ENCODE measurements at places on chromosomes 1 and 21.

GRCh38 chr1:193325042-193325441, 138.6 kb upstream of the B3GALT2 start:
- DNase-seq = no peak

- DNase-seq = no peak
These were observed 410.7 kb downstream of the DSCAM start for GRCh38 chr21:40436261-40436660.

DNA sequence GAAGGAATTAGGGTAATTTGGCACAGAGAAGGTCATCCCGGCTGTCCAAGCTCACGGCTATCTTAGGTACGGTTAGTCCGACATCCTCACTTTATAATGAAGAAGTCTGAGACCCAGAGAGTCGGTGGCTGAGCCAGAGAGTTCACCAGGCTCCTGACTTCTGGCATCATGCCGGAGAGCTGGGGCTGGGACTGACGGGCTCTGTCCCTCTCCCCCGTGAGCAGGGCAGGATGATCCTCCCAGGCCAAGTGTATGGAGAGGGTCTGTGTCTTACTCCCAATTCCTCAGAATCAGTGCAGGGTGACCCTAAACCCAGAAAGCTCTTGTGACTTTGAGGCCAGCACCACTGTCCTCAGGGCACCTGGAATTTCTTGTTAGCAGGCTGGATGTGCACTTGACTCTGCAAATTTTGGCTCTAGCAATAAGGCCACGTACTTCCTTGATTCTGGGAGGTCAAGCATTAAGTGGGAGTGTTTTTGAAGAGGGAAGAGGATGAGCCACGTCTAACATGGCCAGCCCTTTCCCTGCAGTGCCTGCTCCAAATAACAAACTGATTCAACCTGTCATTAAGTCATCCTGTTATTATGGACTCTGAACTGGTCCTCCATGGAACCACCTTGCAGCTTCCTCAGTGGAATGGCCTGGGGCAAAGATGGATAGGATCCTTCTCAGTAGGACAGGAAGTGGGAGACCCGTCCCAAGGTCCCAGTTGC, 20.8 kb upstream of the BTG2 start:
- no peak for DNase-seq

GRCh38 chr1:15543589-15544568, 17.2 kb downstream of the DNAJC16 start:
- no peak for DNase-seq

GRCh38 chr1:77987919-77988318, 9.0 kb upstream of the FUBP1 start:
- no peak for DNase-seq

DNA sequence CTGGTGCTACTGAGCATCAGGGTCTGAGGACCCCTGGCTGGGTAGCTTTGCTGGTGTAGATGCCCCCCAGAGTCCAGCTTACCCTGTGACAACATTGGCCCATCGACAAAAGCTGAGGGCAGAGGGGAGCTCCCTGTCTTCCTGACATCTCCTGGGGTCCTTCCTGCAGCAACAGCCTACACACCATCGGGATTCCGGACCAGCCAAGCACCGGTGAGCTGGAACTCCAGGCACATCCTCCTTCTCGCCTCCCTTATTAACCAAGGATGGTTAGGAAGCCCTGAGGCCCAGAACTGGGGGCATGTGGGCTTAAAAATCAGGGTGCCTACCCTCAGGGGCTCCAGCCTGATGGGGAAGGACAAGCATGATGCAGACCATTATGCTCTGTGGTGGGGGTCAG, 658.0 kb downstream of the PTPRU start:
- DNase-seq = no peak

DNA sequence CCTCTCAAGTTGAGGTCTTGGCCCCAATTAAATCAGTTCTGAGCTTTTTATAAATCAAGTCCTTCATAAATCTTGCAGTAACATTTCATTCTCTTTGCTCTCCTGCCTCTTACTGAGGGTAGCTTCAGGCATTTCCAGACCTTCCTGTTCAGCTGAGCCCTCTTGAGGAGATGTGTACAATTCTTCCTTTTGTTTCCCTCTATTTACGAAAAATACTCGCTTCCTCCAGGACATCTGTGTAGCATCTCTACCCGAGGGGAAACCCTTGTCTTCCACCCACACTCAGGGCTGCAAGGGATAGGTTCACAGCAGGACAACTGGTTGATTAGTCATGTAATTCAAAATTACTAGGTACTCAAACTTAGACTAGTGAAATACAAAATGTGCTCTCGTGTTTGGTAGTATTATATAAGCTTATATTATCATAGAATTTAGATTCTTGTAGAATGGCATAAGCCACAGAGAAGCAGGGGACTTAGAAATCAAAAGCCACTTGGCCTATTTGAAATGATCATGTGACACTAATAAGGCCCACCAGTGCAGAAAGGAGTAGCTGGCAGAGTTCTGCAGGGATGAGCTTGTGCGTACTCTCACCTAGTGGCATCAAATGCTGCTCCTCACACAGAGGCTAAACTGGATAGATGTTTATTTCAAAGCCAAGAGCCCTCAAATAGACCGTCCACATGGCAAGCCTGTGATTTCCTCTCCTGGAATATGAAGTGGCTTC, 126.7 kb downstream of the GDAP2 start:
- DNase-seq = no peak

DNA sequence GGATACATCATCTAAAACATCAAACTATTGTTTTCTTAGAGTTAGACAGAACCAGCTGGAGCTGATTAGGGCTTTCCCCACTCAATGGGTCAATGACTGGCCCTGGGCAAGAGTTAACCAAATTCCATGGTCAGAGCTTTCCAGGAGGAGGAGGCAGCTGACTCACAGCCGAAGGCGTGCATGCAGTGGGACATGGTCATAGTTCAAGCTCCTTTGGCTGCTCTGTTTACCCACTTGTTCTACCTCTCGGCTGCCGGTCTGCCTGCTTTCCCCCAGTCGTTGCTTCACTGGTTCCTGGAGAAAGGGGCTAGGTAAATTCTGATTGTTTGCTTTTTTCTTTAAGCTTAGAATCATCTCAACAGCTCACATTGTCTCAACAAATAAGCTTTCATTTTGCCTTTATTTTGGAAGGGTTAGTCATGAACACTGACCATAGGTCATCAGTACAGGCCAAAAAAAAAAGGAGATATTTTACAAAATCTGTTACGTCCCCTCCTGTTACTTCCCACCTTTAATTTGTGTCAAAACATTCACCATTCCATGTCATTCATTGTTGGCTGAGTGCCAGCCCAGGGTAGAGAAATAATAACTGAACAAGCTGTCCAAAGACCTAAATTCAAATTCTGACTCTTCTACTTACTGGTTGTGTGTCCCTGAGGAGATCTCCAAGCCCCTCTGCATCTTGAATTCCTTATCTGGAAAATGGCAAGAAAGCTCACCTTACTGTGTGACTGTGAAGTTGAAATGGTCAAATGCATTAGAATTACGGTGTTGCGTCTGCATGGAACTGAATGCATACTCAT, 12.0 kb downstream of the MAB21L3 start:
- no peak for DNase-seq

DNA sequence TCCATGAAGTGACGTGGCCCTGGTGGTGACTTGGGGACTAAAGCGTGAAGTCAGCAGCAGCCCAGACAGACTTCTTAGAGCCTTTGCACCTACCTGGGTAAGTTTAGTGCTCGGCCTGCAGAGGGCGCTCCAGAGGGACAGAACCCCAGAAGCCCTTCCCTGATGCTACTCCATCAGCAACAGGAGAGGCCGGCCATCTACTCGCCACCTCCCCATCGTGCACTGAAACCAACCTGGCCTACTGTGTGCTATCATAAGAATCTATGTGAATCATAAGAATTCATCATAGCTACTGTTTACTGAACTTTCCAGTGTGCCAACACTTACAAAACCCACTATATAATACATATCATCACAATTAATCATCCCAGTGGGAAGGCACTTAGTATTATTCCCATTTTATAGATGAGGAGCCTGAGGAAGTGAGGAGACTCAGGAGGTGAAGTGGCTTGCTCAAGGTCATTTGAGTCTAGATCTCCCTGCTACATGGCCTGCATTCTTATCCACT, 7.9 kb upstream of the EDN2 start:
- no peak for DNase-seq

DNA sequence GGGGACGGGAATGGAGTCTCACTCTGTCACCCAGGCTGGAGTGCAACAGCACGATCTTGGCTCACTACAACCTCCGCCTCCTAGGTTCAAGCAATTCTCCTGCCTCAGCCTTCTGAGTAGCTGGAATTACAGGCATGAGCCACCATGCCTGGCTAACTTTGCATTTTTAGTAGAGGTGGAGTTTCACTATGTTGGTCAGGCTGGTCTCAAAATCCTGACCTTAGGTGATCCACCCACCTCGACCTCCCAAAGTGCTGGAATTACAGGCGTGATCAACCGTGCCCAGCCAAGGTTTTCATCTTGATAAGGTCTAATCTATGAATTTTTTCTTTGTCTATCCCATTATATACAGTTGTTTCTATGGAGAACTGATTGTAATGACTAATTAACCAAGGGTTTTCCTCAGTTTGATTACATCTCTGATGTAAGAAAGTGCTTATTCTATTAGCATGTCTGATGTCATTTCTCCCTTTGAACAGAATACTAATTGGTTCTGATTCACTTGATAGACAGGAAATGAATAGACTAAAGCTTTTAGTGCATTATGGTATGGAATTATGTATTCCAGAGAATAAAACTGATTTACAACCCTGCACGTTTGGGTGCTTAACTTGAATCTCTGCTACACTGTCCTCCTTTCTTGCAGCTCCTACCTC, 11.9 kb downstream of the PACC1 start:
- no peak for DNase-seq

DNA sequence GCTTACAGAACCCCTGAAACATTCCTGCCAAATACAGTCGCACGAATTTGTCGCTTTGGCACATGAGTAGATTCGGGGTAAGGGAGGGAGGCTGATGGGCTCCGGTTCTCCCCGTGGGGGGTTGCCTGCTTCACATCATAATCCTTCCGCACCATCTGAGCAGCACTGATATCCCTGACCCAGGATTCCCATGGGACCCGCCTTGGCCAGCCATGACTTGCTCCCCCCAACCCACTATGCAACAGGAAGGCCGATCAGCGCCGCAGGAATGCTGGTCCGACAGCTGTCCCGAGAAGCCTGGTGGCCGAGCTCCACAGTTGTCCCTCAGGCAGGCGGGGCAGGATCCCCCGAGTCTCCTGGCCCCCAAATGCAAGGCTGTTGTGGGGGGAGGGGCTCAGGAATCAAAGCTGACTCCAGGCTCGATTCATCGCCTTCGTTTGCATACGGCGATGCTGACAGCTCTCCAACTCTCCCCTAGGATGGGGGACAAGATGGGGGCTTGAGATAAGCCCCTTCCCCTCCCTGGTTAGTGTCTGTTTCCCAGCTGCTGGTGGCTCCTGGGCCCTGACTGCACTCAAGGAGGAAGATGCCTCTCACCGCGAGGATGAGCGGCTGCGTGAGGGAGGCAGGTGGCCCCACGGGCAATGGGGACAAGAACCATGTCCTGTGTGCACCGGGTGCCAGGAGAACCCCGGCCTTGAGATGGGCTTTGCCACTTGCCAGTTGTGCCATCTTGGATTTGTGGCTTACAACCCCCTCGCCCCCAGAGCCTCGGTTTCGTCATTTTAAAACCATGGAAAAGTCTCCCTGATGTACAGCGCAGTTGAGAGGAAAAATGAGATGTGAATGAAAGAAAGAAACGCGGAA, 9.3 kb downstream of the DRAXIN start:
- DNase-seq = no peak

DNA sequence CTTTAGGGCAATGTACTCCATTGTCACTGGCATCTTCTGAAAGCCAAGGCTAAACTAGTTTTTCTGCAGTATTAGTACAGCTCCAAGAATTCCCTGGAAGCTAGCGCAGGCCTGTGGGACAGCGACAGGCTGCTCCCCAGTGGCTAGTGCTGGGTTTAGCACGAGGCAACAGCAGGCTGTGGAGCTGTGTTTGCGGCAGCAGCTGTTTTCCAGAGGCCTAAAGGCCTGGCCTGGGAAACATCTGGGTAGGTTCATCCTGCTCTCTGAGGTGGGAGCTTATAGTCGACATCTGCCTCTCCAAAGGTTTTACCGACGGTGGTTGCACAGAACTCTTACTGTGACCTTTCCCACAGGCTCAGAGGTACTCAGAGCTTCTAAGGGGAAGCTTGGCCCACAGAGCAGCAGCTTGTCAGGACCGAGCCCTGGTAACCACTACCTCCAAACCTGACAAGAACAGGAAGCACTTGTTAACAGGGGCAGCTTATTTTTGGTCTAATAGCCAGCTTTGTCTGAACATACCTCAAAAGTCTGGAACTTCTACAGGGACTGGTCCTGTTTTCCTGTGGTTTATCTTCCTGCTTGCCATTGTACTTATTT, 17.2 kb downstream of the CC2D1B start:
- no peak for DNase-seq

DNA sequence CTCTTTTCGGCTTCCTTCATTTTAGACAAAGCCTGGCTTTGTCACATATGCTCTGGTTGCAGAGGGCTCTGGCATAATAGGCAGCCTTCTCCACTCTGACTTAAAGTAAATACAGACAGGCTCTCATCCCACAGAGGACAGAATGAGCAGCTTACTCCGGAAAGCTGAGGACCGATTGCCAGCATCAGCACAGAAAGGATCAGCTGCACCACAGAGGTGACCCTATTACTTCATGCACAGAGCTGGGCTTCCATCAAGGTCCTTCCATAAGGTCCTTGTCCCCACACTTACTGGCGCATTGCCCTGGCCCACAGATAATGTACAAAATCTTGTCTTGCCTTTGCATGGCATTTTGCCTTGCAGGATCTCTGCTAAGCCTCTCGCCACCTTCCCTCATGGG, 67.6 kb downstream of the SEC16B start:
- DNase-seq = peak; percentile 57

DNA sequence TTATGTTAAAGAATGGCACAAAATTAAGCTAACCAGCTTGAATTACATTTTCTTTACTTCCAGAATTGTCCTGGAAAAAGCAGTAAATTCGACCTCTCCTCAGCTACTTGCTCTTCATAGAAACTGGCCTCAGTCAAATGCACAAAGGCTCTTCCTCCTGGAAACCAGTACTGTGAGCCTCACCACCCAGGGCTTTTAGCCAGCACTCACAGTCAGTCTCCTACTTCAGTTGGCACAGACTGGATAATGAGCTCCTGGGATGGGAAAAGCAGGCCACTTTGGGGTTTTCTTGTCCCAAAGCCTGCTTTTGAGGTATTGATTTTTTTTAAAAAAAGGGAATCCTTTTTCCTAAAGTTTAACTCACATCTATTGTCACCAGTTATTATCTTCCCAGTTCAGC, 40.4 kb downstream of the SCYL3 start:
- no peak for DNase-seq

- no peak for DNase-seq
These were observed 401 bp downstream of the WNT9A start for GRCh38 chr1:227947386-227947675.

- DNase-seq = no peak
These were observed 82.4 kb downstream of the ZMYM4 start for GRCh38 chr1:35350872-35351271.

DNA sequence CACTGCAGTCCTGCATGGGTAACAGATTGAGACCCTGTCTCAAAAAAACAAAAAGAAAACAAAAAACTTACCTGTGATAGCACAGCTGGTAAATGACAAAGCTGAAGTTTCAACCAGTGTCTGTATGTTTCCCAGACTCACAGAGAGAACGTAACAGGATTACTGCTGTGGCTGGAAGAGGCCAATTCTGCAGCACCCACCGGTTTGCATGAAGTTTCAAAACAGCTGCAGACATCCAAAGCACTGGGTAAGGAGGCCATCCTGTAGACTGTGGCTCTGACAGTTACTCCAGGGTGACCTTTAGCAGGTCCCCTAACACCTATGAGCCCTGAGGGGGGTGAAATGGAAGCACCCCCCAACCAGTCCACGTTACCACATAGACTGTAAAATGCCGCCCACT, 7.5 kb downstream of the ID3 start:
- DNase-seq = no peak

- DNase-seq = no peak
These were observed 695.4 kb downstream of the BRINP3 start for GRCh38 chr1:189782295-189782694.

All from NCI-H187 (cell line).